Activated CD8-positive, alpha-beta memory T cell treated with anti-CD3 and anti-CD28 coated beads for 1 hour (primary cell): ENCODE measurements at places on chromosomes 7 and 10.

DNA sequence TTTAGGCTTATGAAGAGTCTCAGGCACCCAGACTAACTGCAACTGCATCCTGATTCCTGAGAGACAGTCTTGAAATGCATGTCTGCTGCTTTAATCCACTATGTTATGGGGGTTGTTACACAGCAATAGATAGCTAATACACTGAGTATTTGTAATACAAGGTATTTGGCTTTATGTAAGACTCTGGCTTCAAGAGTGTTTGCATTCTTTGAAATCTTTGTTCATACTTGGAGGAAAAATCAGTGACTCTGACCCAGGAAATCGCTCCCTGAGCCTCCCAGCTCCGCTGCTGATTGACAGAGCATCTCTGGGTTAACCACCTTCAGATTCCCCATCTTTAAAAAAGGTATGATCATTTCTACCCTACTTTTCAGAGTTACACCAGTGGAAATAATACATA lies 133.9 kb downstream of the MTPAP start:
- DNase-seq = no peak

DNA sequence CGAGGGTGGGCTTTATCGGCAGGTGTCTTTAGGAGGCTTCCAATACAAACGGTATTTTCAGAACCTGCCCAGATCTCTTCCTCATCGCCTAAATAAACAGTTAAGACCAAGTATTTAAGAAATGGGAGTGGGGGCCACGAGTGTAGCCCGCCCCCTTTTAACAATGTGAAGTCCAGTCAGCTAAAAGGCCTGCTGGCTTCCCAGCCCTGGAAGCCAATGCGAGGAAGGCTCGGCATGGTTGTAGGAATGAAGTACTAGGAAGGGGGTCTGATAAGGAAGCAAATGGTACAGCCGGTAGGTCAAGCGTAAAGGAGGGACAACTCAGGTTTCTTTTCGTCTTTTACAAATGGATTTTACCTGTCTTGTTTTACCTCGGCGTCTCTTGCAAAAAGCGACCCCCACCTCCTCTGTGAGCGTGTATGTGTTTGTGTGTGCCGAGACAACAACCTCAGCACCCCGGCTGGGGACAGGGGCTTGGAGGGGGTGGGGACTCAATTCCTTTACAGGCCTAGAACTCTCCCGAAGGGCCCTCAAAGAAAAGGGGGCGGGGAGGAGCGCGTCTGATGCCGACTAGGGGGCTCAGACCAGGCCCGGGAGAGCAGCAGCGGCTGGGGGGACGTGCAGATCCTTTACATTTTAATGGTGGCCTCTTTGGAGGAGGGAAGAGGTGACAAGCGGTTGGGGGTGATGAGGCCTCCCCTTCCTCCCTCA lies 147.6 kb downstream of the GPR85 start:
- no peak for DNase-seq

- DNase-seq = no peak
These were observed 23.5 kb upstream of the CARD11 start for GRCh38 chr7:3067193-3067592.

DNA sequence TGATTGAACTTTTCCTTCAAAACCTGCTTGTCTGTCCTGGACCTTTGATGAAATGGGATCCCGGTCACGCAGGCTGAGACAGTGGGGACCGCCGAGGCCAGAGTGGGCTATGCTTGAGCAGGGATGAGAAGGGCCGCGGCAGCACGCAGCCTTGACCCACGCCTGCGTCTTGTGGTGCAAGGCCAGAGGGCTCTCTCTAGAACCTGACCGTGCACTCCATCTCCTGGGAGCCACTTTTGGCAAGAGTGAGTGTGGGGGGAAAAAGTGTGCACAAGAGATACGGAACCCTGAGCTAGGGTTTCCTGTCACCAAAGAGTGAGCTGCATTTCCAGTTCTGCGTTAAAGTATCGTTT lies 42.4 kb downstream of the WIPI2 start:
- DNase-seq = no peak

GRCh38 chr10:64182671-64183070 lies 661.5 kb downstream of the REEP3 start:
- DNase-seq = no peak

GRCh38 chr10:10589540-10590303 lies 427.9 kb upstream of the CELF2 start:
- no peak for DNase-seq

GRCh38 chr7:19552576-19552975 lies 156.3 kb downstream of the POLR1F start:
- DNase-seq = no peak

DNA sequence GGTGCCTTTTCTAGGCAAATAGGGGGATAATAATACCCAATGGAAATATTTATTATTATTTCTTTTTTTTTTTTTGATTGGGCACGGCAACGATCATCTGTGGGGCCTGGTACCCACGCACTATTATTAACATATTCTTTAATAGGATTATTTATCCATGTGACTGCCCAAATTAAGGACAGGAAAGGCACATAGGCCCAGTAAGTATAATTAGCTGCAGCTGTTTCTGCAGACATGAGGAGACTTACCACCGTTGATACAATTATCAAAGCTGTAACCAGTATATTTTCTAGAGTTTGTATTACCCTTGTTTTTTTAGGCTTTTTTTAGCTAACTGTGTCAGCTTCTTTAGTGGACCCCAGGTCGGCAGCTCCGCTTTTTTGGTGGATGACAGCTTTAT lies 25.2 kb upstream of the GUSB start:
- DNase-seq = no peak

DNA sequence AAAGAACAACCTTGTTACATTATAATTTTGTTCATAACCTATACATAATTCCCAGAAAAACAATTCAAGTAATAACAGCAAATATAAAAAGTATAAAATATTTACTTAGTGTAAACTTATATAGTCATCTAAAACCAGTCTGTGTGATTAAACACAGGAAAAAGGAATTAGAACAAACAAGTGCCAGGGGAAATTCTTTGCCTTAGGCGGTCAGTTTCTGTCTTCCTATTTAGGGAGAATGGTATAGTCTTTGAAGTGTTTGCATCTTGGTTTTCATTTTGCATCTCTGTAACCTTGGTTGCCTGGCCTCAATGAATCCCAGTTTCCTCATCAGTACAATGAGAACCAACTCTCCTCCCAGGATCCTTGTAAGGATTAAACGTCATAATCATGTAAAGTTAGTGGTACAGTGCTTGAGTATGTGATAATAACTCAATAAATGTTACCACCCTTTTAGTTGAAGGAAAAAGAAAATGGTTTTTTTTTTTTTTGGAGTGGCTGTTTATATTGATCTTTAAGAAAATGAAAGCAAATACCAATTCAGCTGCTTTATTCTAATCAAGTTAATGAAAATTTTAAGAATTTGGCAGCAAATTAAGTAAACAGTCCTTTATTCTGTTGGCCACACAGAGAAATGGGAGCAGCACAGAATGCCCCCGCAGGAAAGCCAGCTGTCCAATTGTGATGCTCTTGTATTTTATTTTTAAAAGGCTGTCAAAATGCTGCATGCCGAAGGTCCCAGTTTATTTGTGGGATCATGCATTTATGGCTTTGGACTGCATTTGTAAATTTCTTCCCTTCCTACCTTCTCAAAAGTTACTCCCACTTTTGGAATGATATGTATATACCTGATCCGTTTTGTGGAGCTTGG lies 61.8 kb downstream of the SHH start:
- DNase-seq = no peak

DNA sequence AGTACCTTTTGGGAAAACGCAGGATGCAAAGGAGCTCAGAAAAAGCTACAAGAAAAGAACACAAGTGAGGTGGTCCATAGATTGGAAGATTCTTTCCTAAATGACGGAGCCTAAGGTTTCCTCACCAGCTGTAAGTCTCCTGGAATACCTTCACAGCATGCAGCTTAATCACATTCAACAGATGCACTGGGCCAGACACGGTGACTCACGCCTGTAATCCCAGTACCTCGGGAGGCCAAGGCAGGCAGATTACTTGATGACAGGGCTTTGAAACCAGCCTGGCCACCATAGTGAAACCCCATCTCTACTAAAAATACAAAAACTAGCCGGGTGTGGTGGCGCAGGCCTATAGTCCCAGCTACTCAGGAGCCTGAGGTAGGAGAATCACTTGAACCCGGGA lies 228.7 kb downstream of the FRMD4A start:
- no peak for DNase-seq

- DNase-seq = no peak
These were observed 32.9 kb upstream of the ANKRD2 start for GRCh38 chr10:97539523-97540200.
